Motor neuron (in vitro differentiated cells): ENCODE measurements at places on chromosomes 6 and 20. TPM values are rescaled to one million over a fixed set of nuclear protein-coding genes. Genes with fewer than 3 reads are reported as not detected.

The OR12D3 gene
- not detected in 2 replicates for total RNA-seq

DNA sequence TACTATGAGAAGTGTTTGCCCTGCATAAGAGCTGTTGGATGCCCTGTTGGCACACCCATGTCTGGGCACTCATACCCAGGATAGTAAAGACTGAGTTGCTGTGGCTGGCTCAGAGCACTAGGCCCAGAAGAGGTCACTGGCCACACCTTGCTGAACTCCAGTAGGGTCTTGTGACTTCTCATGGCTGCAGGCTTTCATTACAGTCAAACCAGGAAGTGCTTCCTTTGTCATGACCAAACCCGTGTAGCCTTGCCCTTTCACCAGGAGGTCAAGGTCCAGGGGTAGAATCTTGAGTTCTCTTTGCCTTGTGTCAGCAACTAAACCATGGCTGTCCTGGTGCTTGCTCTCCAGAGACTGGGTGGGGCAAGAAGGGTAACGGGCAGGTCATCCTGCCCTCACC lies 49.5 kb downstream of the CD164 start:
- ATAC-seq, result no peak

GRCh38 chr6:7189101-7189758 lies 81.5 kb downstream of the RREB1 start:
- no peak for ATAC-seq

- ATAC-seq, result no peak
These were observed 81.8 kb upstream of the SPACA1 start for GRCh38 chr6:87965806-87966205.

The SUMO4 gene
- total RNA-seq, result 1.4 and 2.1 TPM in 2 replicates

- no peak for ATAC-seq
These were observed 91.3 kb upstream of the MAP3K7 start for GRCh38 chr6:90678049-90678779.

GRCh38 chr20:54291339-54292010 lies 83.6 kb downstream of the PFDN4 start:
- ATAC-seq, result no peak

GRCh38 chr6:102742028-102742427 lies 1348.5 kb downstream of the GRIK2 start:
- peak; percentile 92 for ATAC-seq

- ATAC-seq, result no peak
These were observed 21.8 kb upstream of the AHI1 start for GRCh38 chr6:135519348-135519747.

The PRSS35 gene
- total RNA-seq, result 0.21 TPM in 1 of 2 replicates, not detected in the other

The FOXS1 gene
- 0.31 TPM in 1 of 2 replicates, not detected in the other for total RNA-seq

GRCh38 chr6:51266604-51267003 lies 447.9 kb downstream of the TFAP2B start:
- ATAC-seq, result peak; percentile 49

GRCh38 chr6:11952316-11952715 lies 59.8 kb upstream of the HIVEP1 start:
- no peak for ATAC-seq

GRCh38 chr20:46688151-46689081 lies 828 bp downstream of the TP53RK start:
- ATAC-seq, result no peak

DNA sequence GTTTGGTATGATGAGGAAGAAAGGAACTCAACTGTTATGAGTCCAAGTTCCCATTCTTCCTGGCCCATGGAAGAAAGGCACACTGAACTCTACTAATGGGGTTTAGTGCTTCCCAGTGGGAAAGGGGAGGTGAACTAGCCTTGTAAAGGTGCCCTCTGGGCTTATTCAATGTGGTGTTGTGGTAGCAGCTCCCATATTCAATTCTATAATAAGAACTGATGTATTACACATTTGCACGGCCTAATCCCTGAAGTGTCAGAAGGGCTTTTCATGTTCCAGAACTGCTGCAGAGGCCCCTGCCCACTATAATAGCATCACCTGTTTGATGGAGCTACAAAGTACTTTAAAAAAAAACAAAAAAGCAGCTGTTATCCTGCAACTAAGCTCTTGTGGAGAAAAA lies 17.1 kb downstream of the PRKN start:
- peak; percentile 83 for ATAC-seq

GRCh38 chr20:41734506-41734945 lies 116.3 kb upstream of the CHD6 start:
- ATAC-seq, result no peak

DNA sequence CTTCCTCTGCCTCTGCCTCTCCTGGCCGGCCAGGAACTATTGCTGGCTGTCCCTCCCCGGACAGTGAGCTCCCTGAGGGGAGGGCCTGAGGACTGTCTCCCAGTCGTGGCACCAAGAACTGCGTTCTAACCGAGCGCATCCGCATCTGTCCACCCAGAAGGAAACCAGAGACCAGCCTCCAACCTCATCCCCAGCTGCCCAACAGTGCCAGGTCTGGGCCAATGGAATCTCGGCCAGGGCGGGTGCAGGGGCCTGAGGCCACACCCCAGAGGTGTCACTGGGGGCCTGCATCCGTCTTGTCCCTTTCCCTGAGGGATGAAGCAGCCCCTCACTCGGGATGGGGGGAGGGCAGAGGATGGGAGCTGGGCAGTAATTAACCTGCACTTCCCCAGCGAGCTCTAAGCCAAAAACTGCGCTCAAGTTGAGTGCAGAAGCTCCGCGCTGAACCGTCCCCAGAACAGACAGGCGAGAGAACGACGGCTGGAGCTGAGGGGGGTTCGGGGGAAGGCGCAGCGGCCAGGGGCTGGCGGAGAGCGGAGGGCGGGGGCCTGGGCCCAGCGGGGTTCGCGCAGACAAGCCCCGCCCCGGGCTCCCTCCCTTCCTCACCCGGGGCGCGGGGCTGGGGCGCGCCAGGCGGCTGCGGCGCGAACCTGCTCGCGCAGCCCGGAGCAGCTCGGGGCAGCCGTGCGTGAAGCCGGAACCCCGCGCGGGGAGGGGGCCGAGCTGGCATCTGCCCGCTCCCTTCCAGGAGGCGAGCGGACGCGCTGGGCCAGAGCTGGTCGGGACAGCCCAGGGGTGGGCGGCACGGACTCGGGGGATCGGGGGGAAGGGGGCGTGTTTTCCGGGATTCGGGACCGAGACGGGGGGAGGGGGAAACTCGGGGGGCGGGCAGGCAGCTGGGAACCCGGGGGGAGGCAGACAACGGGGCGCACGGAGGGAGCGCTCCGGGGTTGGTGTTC lies 1.4 kb downstream of the TFEB start:
- ATAC-seq, result peak; percentile 79

The OLIG3 gene
- total RNA-seq, result 0.52 and 0.83 TPM in 2 replicates

The SAMD10 gene
- total RNA-seq, result 3.6 and 4.9 TPM in 2 replicates

GRCh38 chr20:44572551-44573500 lies 9.6 kb upstream of the PKIG start:
- peak; percentile 89 for ATAC-seq

GRCh38 chr20:16257021-16257420 lies 316.2 kb downstream of the KIF16B start:
- ATAC-seq, result no peak

The SOX12 gene
- total RNA-seq, result 25.8 and 26.6 TPM in 2 replicates

DNA sequence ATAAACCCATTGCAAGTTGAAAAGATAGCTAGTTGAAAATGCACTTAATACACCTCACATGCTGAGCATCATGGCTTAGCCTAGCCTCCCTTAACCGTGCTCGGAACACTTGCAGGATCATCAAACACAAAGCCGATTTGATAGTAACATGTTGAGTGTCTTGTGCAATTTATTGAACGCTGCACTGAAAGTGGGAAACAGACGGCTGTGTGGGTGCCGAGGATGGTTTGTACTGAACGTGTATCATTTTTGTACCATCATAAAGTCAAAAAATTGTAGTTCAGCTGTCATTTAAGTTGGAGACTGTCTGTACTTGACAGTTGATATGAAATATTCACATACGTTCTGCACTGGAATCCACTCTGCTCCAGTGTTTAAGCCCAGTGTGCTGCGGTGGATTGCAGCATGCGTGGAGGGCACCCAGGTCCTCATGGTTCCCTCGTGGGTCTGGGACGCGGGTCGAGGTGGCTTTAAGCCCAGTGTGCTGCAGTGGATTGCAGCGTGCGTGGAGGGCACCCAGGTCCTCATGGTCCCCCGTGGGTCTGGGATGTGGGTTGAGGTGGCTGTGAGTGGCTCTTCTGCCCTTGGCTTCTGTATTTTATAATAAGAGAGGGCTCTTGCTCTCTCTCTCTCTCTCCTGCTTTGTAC lies 77.0 kb downstream of the CDH4 start:
- ATAC-seq, result peak; percentile 33

The HAO1 gene
- total RNA-seq, result not detected in 2 replicates

DNA sequence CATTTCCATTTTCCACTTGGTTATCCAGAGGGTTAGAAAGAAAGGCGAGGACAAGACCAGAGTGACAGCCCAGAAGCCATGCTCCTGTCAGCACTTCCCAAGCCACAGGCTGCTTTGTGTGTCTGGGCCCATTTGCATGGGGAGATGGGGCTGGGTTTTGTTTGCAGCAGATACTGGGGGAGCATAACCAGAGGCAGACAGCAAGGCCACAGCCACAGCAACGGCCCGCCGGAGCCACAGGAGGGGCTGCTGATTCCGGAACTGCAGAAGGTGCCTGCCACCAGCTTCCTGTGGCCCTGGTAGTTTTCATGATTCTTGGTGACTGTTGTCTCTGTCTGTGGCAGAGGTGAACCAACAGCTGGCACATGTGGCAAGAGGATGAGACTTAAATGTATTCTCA lies 106.6 kb downstream of the DLL1 start:
- peak; percentile 24 for ATAC-seq

GRCh38 chr6:41174610-41175009 lies 11.7 kb upstream of the TREM2 start:
- ATAC-seq, result no peak

DNA sequence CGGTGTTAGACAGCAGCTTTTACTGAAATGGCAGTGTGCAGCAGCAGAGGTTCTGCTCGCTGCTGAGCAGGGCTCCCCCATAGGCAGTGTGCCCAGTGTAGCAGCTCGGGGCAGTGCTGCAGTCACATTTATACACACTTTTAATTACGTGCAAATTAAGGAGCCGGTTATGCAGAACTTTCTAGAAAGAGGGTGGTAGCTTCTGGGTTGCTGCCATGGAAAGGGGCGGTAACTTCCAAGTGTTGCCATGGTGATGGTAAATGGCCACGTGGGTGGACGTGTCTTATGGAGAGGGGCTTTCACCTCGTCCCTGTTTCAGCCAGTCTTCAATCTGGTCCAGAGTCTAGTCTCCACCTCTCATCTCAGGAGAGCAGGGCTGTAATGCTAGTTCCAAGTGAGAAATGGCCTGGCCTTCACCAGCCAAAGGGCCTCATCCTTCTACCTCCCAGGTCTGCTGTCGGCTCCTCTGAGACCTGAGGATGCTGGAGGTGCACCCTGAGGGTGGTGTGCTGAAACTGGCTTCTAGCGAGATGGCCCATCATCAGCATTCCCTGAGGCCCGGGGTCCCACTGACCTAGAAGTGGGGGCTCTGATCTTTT lies 180.5 kb upstream of the PMEPA1 start:
- ATAC-seq, result peak; percentile 87

The DAAM2 gene
- total RNA-seq, result 2.0 and 3.6 TPM in 2 replicates

The MACROD2 gene
- 16.6 and 17.2 TPM in 2 replicates for total RNA-seq

DNA sequence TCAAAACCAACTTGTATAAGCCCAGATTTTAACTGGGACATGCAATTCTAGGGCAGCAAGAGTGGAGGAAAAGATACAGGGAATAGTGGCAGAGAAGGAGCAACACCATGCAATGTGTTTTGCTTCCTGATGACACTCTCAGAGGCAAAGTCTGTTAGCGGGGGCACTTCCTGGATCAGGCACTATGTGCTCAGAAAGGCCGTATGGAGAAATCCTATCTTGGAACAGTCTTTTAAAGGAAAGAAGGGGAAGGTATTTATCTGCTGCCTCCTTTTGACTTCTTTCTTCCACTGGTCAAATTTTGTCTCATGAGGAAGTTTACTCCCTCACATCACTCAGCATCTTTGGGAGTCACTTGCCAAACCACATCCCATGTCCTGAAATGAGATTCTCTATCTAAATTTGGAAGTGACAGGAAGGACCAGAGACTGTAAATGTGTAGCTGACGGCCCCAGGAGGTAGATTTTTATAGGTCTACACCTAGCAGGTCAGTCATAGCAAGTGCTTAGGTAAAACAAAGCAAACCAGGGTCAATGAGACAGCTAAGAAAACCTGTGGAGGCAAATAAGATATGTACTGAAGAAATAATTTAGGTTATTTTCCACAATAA lies 91.7 kb upstream of the ELOVL5 start:
- ATAC-seq, result no peak

The TMEM151B gene
- total RNA-seq, result 13.5 and 15.0 TPM in 2 replicates

The PLA2G7 gene
- total RNA-seq, result 0.45 and 1.5 TPM in 2 replicates

GRCh38 chr6:117555882-117556498 lies 46.3 kb downstream of the GOPC start:
- no peak for ATAC-seq

GRCh38 chr6:113055061-113055460 lies 707.9 kb downstream of the RFPL4B start:
- ATAC-seq, result no peak

DNA sequence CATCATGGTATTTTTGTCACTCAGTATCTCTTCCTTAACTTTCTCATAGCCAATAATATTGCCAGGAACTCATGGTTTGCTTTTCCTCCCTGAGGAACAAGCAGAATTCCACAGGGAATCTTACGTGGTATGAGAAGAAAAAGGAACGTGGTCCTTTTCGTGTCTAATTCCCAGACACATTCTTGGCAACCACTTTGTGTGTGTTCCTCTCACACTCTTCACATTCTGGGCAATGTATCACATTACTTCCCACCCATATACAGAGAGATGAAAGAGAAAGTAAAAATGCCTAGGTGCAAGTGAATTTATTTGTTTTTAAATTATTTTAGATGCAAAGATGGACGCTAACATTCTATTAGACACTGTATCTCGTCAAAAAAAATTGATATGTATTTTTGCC lies 102.7 kb downstream of the PTPRK start:
- no peak for ATAC-seq
